Left lung (tissue), 14 donors: ENCODE measurements at places on chromosomes 16 and 17. TPM values are rescaled to one million over a fixed set of nuclear protein-coding genes. Genes with fewer than 3 reads are reported as not detected.

- H3K36me3 ChIP-seq, result no peaks in the 10 kb centered on the region
- peak within 1 kb of the TSS; percentile 78 for H3K27ac ChIP-seq
- H3K27me3 ChIP-seq, result no peaks in the 10 kb centered on the region
These were observed at the start of gene HELZ for GRCh38 chr17:67245073-67245693. HELZ (minus strand) TSS chr17:67245196; CDS start chr17:67218804, 26,392 bp downstream.

DNA sequence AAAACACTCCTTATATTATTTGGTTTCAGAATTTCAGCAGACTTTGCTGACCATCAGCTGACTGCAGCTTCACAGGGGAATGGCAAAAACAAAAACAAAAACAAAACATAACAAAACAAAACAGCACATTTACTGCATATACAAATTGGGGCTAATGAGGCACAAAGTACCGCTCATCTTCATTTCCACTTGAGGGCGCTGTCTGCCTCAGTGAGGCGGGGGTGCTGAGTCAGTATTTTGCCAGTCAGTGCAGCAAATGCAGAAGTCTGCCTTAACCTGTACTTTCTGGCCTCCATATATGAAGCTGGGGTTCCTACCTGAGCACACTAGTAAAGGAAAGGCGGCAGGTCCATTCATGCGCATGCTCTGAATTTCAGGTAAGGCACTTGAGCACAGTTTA is 13.5 kb upstream of the DYNLRB2 start:
- H3K36me3 ChIP-seq, result no peaks in the 10 kb centered on the region
- peaks cover 9% of the 10 kb centered on the region for H3K27me3 ChIP-seq
- H3K4me1 ChIP-seq, result no peaks in the 10 kb centered on the region
- DNase-seq, result no peak
- no peak overlapping the region for H3K27ac ChIP-seq

CDH3 gene
- total RNA-seq, result 59.7 TPM

FXR2 gene
- 30.6 TPM for total RNA-seq

- H3K27ac ChIP-seq, result no peak overlapping the region
- no peak for DNase-seq
- H3K4me1 ChIP-seq, result no peaks in the 10 kb centered on the region
- peaks cover 58% of the 10 kb centered on the region for H3K36me3 ChIP-seq
These were observed 31.1 kb downstream of the KLHDC4 start for GRCh38 chr16:87734644-87735043.

DNA sequence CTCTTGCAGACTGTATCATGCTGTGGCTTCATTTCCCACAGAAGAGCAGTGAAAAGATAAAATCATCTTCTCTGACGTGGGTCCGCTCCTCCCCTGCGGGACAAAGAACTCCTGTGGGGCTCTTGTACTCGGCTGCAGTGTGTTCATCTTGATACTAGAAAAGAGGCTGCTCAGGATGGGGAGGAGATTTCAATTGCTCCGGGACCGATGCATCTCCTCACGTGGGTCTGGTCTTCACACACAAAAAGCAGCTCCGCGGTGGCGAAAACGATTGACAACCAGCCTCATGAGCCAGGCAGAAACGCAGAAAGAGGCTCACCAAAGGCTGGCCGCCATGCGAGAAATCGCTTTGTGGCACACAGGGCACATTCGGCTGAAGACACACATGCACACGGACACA is 14.4 kb upstream of the KCNJ18 start:
- H3K27ac ChIP-seq, result no peak overlapping the region
- H3K4me1 ChIP-seq, result no peaks in the 10 kb centered on the region
- no peaks in the 10 kb centered on the region for H3K36me3 ChIP-seq

GRCh38 chr17:57954397-57955182 is 622 bp downstream of the CUEDC1 start:
- H3K27me3 ChIP-seq, result no peaks in the 10 kb centered on the region
- H3K4me1 ChIP-seq, result peaks cover 63% of the 10 kb centered on the region
- DNase-seq, result peak; percentile 88
- H3K36me3 ChIP-seq, result no peaks in the 10 kb centered on the region
- peak overlapping the region; percentile 91 for H3K27ac ChIP-seq

DNA sequence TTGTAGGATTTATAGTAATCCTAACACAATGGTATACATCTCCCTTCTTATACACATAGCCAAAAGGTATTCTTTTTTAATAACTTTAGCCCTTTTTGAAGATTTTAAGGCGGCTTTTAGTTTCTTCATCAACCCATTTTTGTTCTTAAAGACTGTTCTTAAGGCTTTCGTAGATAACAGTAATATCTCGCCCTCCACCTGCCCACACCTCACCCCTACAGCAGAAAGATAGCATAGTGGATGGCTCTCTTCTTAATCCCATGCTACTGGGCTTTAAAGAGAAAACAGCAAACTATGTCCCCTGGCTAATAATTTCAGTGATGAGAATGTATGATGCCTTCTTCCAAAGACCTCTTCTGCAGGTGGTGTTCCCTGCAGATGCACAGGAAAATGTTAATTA is 8.6 kb downstream of the IGSF6 start:
- H3K4me1 ChIP-seq, result peaks cover 6% of the 10 kb centered on the region
- no peak for DNase-seq
- no peak overlapping the region for H3K4me3 ChIP-seq
- peaks cover 74% of the 10 kb centered on the region for H3K36me3 ChIP-seq
- H3K27me3 ChIP-seq, result no peaks in the 10 kb centered on the region

- H3K27me3 ChIP-seq, result no peaks in the 10 kb centered on the region
- no peaks in the 10 kb centered on the region for H3K36me3 ChIP-seq
- H3K4me3 ChIP-seq, result no peak overlapping the region
- no peak overlapping the region for H3K27ac ChIP-seq
These were observed 27.0 kb upstream of the AKTIP start for GRCh38 chr16:53530046-53530445.

C17orf50 gene
- total RNA-seq, result not detected

- peaks cover 32% of the 10 kb centered on the region for H3K4me1 ChIP-seq
- H3K4me3 ChIP-seq, result no peak overlapping the region
- H3K36me3 ChIP-seq, result peaks cover 17% of the 10 kb centered on the region
- peak overlapping the region; percentile 74 for H3K27ac ChIP-seq
- DNase-seq, result peak; percentile 53
- no peaks in the 10 kb centered on the region for H3K27me3 ChIP-seq
These were observed 21.7 kb downstream of the PRMT7 start for GRCh38 chr16:68332411-68333121.

- H3K27ac ChIP-seq, result no peak overlapping the region
- peaks cover 4% of the 10 kb centered on the region for H3K27me3 ChIP-seq
- H3K4me3 ChIP-seq, result no peak overlapping the region
- peaks cover 10% of the 10 kb centered on the region for H3K4me1 ChIP-seq
- no peaks in the 10 kb centered on the region for H3K36me3 ChIP-seq
- DNase-seq, result peak; percentile 83
These were observed 20.2 kb downstream of the TSPOAP1 start for GRCh38 chr17:58308173-58308984.

DNA sequence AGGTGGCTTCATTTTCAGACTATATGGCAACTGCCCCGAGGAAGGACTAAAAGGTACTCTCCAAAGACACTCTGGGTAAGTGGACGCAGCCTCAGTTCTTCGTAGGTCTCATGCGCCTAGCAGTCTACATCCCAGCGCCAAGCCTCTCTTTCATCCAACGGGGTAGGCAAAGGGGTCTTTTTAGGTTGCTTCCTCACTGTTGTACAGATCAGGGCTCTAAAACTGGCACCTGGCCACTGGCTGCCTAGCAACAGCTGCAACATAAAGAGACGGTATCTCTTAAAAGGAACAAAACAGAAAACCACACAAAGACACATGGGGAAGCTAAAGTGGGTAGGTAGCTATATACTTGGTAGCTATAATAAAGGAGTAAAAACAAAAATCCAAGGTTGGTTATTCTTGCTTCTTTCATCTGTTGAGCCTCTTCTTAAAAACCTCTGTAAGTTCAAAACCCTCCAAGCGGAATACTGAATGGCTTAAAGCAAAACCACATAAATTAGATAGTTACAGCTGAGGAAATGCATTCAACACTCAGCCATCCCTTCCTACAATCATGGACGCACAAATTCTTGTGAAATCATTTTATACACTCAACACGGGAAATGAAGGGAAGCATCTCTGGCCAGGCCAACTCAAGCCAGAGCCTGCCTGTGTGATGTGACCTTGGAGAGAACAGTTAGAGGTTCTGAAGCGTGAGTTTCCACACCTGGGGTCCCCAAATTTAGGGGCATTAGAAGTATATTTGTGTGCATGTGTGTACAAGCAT is 22.7 kb downstream of the CYTH1 start:
- no peak overlapping the region for H3K4me3 ChIP-seq
- H3K27me3 ChIP-seq, result no peaks in the 10 kb centered on the region
- no peaks in the 10 kb centered on the region for H3K36me3 ChIP-seq
- peaks cover 5% of the 10 kb centered on the region for H3K4me1 ChIP-seq
- peak overlapping the region; percentile 40 for H3K27ac ChIP-seq

- H3K4me1 ChIP-seq, result no peaks in the 10 kb centered on the region
- no peaks in the 10 kb centered on the region for H3K27me3 ChIP-seq
- no peaks in the 10 kb centered on the region for H3K36me3 ChIP-seq
- no peak for DNase-seq
These were observed 345.7 kb downstream of the CDH13 start for GRCh38 chr16:82972331-82972919.

DNA sequence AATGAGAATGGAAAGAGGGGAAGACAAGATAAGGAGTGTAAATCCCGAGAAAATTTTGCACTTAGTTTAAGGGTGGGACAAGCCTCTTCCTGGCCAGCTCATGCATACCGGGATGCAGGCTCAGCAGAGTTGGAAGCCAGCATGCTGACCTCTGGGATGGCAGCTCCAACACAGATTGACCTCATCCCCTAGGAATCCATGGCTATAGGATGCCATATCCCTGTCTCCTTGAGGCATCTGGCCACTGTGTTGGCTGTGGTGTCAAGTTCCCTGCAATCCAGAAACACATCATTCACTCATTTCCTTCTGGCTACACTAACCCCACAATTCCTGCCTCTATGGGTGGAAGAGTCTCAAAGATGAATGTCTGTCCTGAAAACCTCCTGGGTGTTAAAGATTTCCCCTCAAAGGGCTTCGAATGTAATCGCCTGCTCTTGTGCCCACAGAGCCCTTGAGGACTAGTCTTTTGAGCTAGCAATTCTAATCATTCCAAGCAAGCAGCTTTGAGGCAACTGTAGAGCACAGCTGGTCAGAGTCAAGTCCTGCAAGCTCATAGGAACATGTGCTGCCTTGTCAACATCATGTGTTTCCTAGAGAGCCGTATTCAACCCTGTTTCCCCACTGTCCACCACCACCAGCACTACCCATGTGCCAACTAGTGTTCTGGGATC is 141.4 kb downstream of the PMP22 start:
- no peak for DNase-seq
- H3K36me3 ChIP-seq, result no peaks in the 10 kb centered on the region
- H3K4me1 ChIP-seq, result no peaks in the 10 kb centered on the region
- no peaks in the 10 kb centered on the region for H3K27me3 ChIP-seq

CCR7 gene
- total RNA-seq, result 1.6 TPM

ETV4 gene
- total RNA-seq, result 4.3 TPM

GRCh38 chr17:58309918-58310259 is 18.7 kb downstream of the TSPOAP1 start:
- no peaks in the 10 kb centered on the region for H3K4me1 ChIP-seq
- no peaks in the 10 kb centered on the region for H3K36me3 ChIP-seq
- no peak for DNase-seq

- no peak overlapping the region for H3K27ac ChIP-seq
- no peaks in the 10 kb centered on the region for H3K36me3 ChIP-seq
- no peaks in the 10 kb centered on the region for H3K4me1 ChIP-seq
- DNase-seq, result no peak
- H3K4me3 ChIP-seq, result no peak overlapping the region
These were observed 32.2 kb downstream of the HS3ST3A1 start for GRCh38 chr17:13569398-13570123.

GRCh38 chr17:18963126-18964017 is 11.4 kb downstream of the SLC5A10 start:
- no peak for DNase-seq
- no peaks in the 10 kb centered on the region for H3K27me3 ChIP-seq
- H3K4me3 ChIP-seq, result no peak overlapping the region
- no peak overlapping the region for H3K27ac ChIP-seq
- peaks cover 12% of the 10 kb centered on the region for H3K4me1 ChIP-seq
- no peaks in the 10 kb centered on the region for H3K36me3 ChIP-seq

DNA sequence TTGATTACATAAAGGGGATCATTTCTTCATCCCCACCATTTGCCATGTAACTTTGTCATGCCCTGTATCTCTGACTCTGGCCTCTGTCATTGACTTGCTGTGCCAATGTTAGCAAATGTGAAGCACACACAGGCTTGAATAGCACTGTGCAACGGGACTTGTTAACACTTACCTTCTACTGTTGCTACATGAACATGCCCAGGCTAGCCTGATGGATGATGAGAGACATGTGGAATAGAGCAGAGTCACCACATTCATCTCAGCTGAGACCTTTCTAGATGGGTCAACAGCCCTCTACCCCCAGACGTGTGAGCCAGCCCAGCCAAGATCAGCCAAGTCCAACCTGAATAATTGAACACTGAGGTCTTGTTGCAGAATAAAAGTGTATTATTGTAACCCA is 162.1 kb upstream of the SALL1 start:
- no peaks in the 10 kb centered on the region for H3K27me3 ChIP-seq
- no peaks in the 10 kb centered on the region for H3K36me3 ChIP-seq

DNA sequence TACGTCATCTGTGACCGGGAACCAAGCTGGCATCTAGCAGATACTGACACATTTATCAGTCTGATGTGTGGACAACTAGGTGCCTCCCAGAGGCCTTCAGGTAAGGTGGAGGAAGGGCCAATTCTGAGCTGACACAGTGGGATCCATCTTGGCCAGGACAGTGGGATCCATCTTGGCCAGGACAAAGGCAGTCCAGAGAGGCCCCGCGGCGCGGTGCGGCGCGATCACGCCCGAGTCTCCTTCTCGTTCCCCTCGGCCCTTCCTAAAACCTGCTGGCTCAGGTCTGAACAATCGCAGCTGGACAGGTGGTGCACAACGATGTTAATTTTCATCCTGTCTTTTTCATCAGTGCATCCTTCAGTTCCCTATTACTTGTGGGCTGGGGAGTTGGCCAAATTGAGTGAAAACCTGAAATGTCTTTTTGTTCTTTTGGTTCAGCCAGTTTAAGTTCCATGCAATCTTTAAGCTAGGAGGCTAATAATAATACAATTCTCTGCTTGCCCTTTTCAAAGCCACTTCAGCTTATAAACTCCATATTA is 486 bp upstream of the WSB1 start:
- peaks cover 30% of the 10 kb centered on the region for H3K4me1 ChIP-seq
- DNase-seq, result no peak
- peak overlapping the region; percentile 100 for H3K27ac ChIP-seq
- H3K36me3 ChIP-seq, result peaks cover 6% of the 10 kb centered on the region
- H3K4me3 ChIP-seq, result peak overlapping the region; percentile 73

LRRC36 gene
- 19.5 TPM for total RNA-seq

AIPL1 gene
- not detected for total RNA-seq
